Fibroblast of skin of back (primary cell): ENCODE measurements at places on chromosomes 2 and 18.

- no peak for DNase-seq
Observed at GRCh38 chr18:26457611-26458353, 90.6 kb downstream of the KCTD1 start.

- no peak for DNase-seq
Observed at GRCh38 chr2:214549946-214550345, 139.1 kb downstream of the VWC2L start.

DNA sequence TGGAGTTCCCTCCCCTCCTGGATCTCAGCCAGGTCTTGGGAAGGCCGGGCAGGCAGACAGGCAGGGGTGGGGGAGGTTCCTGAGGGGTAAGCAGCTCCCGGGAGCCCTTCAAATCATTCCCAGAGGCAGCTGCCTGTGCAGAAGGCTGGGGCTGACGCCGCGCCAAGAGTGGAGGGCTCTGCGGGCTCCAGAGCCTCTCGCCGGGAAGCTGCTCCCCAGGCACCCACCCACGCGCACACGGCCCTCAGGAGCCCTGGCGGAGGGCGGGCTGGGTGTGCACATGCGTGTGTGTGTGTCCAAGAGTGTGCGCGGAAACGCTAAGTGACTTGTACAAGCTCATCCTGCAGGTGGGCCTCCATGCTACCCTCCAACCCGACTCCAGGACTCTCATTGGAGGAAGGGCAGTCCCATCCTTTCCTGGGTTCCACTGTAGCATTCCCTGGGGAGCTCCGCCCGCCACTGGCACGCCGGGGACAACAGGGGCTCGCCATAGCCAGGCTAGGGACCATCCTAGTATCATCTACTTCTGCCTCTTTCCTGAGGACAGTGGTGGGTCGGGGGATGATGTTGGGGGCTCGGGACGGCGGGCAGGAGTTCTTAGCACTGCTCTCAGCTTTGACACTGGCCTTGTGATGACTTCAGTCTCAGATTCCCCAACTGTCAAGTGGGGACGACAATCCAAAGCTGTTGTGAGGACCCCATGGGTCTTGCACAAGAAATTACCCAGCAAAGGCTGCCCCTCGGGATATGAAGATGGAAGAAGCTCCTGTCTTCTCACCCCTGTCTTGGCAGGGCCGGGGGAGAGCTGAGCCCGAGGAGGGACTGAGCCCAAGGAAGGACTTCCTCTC is 50.3 kb downstream of the INHBB start:
- no peak for DNase-seq

GRCh38 chr2:184904991-184905390 is 306.7 kb downstream of the ZNF804A start:
- DNase-seq: no peak

GRCh38 chr18:39607034-39607433 is 2041.4 kb upstream of the CELF4 start:
- no peak for DNase-seq

DNA sequence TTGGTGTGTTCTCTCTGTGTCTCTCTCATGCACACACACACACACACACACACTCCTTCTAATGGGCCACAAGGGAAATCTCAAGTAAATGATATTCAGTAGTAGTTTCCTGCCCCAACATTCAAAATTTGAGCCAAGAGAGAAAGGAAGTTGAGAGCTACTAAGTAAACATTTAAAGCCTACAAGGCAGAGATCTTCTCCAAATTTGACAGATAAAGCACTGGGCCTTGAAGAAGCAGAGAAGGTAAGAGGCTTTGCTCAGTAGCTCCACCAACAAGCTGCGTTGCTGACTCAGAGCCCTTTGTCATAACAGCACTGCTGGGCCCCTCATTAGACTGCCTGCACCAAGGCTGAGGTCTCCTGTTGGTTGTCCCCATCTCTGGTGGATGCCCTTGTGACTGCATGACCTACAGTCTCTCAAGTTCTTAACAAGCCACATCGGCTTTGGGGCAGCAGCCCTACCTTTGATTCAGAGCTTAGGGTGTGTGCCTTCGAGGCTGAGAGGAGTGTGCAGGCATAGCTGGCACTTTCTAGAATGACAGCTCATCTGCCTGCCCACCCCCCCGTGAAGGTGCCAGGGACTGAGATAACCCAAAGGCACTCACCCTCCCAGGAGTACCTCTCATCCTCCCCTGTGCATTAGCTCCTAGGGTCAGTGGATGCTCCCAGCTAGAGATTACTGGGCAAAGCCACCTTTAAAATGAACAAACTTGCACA is 32.3 kb upstream of the NEB start:
- no peak for DNase-seq

DNA sequence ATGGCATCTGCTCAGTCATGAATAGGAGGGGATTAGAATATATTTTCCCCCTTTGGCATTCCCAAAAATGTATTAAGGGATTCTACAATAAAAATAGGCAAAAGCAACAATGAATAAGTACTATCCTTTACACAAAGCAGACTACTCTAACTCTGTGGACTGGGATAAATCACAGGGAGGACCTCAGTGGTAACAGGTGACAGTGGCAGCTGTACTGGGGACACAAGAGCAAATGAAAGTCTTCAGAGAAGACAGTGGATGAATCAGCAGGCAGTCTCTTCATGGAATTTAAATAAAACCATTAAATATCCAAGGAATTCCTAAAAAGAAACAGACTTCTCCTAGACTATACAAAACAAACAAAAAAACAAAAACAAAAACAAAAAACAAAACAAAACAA is 4.8 kb downstream of the CDH7 start:
- DNase-seq: no peak

- peak; percentile 21 for DNase-seq
Observed at GRCh38 chr2:71531522-71532047, 78.2 kb downstream of the DYSF start.
